ENCODE measurements at places on chromosomes 11 and 22.

DNA sequence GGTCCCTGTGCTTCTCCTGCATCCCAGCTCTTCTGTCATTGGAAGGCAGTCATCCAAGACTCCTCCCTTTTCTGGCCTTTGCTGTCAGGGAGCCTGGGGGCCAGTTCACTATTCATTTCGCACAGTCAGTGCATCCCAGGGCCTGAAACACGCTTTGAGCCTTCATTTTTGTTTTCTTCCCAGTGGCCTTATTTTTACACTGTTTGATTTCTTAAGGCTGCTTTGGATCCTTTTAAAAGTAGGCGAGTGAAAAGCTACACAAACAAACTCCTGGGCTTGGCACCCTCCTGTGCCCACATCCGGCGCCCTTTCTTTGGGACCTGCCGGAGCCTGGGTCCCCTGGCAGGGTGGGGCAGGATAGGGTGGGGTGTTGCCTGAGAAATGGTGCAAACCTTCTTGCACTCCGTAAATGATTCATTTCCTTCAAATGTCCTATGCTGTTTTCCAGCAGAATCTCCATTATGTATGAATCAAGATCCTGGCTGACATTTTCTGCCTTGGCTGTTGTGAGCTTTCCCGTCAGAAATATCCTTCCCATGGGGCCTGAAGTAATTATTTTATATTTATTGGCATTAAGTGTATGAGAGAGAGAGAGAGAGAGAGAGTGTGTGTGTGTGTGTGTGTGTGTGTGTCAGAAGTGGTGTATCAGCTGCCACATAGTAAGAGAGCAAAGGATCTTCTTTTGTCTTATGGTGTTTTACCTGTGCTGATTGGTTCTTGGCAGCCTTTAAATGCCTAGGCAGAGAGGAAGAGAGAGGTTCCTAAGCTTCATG, 45.6 kb downstream of the BCR start:
- no peak for DNase-seq

DNA sequence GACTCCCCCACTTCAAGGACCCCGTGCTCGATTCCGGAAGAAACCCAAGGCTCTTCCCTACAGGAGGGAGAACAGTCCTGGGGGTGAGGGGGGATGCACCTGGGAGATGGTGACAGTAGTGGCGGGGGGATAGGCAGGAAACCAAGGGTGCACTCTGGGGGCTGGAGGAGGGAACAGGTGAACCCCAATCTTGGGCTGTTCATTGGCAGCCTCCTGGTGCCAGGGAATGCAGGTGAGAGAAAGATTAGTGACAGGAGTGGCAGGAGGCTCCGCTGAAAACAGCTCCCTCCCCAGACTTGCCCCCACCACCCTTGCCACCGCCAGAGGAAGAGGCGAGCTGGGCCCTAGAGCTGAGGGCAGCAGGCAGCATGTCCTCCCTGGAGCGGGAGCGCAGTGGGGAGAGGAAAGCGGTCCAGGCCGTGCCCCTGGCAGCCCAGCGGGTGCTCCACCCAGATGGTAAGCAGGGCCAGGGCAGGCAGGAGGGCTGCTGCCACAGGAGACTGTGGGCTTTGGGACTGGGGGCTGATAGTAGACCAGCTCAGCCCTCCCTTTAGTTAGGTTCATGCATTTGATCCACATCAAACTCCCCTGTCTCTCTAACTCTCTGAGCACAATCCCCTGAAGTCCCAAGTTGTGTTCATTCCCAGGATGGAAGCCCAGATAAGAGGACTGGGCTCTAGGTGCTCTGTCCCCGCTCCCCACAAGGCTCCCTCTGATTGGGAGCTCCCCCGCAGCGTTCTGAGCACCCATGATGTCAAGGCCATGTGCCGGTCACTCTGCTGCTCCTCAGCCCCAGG, 14.5 kb downstream of the ROBO3 start:
- no peak for DNase-seq

GRCh38 chr11:1832211-1832919, 2.4 kb upstream of the SYT8 start:
- DNase-seq: peak; percentile 59

GRCh38 chr11:112163875-112164685, at the start of gene IL18:
IL18 (minus strand) TSS chr11:112164094; CDS start chr11:112155053, 9,041 bp downstream.
- DNase-seq: peak; percentile 87

- no peak for DNase-seq
These were observed 21.3 kb downstream of the TNKS1BP1 start for GRCh38 chr11:57303280-57303989.

- no peak for DNase-seq
These were observed 7.4 kb downstream of the RAB38 start for GRCh38 chr11:88167853-88168252.

DNA sequence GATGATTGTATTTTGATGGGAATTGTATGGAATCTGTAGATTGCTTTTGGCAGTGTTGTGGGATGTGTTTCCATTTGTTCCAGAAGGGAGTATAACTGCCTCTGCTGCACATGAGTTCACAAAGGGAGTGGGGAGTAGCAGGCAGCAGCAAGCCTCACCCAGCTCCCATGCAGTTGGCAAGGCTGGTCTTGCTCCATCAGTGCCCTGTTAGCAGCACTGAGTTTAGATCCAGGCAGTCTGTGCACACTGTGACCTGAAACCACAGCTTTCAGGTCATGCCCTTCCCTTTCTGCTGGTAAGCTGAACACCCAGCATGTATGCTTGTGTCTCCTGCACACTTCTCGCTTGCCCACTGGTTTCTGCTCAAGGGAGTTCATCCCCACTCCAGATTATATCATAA, 3.7 kb upstream of the NUCB2 start:
- peak; percentile 39 for DNase-seq

DNA sequence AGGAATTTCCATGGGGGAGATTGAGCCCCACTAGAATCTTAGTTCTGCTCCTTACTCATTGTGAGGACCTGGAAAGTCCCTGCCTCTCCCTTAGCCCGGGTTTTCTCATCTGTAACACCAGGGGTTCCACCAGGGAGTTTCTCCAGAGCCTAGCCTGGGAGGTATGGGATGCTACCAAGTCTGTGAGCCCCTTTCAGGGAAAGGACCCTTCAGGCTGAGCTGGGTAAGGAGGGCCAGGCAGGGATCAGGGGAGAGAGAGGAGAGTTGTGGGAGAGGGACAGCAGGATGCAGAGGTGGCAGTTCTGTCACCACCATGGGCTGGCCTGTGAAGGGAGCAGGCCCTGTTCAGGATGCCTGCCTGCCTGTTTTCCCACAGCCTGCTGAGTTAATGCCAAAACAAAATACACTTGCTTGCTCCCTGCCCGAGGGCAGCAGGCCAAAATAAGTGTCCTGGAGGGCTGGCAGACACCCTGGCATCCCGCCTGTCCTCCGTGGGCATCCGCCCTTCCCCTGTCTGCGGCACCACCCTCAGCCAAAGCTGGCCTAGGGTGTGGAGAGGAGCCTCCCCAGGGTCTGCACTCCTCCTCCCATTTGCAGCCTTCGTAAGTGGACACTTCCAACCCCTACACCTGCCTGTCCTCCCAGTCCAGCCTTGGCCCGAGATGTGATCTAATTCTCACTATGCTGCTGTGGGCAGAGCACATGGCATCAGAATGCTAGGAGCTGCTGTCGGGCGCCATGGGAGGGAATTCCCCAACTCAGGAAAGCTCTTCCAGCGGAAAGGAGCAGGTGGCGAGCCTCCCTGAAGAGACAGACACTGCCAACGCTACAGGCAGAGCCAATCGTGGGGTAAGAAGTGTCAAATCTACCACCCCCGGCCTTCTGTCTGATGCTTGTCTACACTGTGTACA, 5.9 kb upstream of the FCHSD2 start:
- no peak for DNase-seq

- no peak for DNase-seq
These were observed 23.0 kb downstream of the RNF121 start for GRCh38 chr11:71951741-71952310.

DNA sequence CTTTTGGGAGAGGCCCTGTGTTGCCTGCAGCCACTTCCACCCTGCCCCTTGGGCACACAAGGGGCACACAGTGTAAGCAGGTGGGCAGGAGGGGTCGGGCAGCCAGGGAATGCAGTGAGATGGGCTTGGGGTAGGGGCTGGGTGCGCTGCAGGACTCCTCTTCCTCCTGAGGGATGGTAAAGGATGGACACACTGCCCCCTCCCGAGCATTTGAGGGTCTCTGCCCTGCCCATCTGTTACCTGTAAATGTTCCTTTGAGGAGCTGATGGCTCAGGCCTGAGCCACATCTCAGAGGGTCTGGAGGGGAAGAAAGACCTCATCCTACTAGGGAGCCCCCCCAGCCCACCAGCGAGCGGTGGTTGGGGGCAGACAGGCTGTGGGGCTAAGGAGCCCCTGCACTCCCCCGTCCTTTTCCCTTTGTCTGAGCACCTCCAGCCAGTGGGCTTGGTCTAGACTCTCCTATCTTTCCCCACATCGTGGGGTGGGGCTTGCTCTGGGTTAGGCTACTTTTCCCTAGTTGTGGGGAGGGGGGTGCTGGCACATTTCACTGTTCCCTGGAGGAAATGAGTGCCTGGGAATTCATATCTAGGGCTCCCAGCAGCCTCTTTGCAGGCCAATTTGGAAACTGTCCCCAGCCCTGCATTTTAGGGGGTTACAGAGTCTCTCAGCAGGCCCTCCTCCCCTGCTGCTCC, 1.7 kb upstream of the TSSC4 start:
- no peak for DNase-seq

DNA sequence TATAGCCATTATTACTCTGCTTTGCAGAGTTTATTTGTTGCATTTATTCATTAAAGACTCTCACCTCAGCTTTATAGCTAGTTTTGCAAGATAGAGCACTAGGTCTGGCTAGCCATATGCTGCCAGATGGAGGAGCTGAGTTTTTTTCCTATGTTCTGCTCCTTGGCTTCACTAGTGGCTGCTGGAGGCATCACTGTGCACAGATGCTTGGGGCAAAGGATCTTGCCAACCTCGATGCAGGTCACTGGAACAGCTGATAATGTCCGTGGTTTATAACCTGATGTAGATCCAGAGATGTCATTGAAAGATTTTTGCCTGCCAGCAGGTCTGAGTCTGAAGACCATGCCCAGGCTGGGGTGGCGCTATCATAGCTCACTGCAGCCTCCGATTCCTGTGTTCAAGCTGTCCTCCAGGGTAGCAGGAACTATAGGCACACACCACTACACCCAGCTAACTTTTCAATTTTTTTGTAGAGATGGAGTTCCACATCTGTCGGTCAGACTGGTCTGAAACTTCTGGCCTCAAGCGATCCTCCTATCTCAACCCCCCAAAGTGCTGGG, 63.2 kb downstream of the PACS1 start:
- peak; percentile 30 for DNase-seq

Data from hematopoietic multipotent progenitor cell treated with erythropoietin and hydrocortisone succinate and interleukin-3 and kit ligand, for 4 days (in vitro differentiated cells).